ENCODE measurements at places on chromosomes 16 and 17. TPM values are rescaled to one million over a fixed set of nuclear protein-coding genes. Genes with fewer than 3 reads are reported as not detected.

Gene INCA1
- total RNA-seq, result 1.9 TPM

Gene RAB37
- 7.6 TPM for total RNA-seq

Gene PRSS27
- total RNA-seq, result 0.76 TPM

Gene KRT17
- 0.70 TPM for total RNA-seq

DNA sequence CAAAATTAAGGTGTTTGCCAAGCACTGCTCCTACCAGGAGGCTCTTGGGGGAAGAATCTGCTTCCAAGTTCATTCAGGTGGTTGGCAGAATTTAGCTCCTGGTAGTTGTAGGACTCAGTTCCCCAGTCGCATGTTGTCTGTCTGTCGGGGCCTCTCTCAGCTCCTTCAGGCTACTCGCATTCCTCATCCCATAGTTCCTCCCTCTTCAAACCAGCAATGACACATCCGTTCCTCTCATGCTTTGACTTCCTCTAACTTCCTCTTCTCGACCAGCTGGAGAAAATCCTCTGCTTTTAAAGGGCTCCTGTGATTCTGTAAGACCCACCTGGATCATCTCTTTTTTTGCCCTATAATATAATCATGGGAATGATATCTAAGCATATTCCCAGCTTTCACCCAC lies 108.1 kb downstream of the PMP22 start:
- no peak for DNase-seq

- DNase-seq, result no peak
Measured at GRCh38 chr16:74099530-74099929, 197.1 kb upstream of the PSMD7 start.

- no peak for DNase-seq
Measured at GRCh38 chr16:72044296-72044695, 10.0 kb upstream of the HP start.
